ENCODE measurements at places on chromosomes 5 and 9.

GRCh38 chr5:20683241-20683940 lies 695.4 kb upstream of the CDH18 start:
- DNase-seq: no peak

GRCh38 chr5:67377631-67378030 lies 181.0 kb upstream of the CD180 start:
- DNase-seq: no peak

DNA sequence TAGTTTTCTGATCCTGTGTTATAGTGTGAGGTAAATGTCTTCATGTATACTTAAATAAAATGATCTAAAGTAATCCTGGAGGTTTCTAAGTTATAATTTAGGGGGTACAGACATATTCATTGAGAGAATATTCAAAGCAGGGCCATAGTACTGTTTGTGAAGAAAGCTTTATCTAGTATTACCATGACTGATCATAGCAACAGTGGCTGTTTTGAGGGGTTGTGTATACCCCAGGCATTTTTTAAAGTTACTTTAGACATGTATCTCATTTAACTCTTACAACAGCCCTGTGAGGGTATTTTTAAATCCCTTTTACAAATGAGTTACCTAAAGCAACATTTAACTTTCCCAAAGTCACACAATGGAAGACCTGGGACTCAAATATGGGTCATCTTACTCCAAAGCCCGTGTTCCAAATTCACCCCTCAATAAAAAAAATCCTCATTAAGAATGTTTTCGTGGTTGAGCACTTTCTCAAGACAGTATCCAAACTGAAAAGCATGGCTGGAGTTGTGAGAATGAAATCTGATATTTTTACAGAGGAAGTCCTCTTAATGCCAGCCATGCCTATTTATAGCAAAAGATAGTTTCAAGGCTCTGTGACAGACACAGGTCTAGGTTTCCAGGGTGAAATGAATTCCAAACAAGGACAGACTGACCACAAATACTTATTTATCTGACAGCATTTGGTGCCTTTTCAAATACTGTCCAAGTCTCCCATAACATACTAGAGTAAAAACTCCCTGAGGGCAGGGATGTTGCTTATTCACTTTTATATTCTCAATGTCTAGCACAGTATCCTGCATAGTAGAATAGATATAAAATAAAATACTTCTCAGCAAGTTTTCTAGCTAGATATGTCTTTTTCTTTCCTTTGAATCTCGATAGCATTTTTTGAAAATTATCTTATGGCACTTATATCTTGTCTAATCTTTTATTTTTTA lies 10.4 kb downstream of the STOM start:
- no peak for DNase-seq

DNA sequence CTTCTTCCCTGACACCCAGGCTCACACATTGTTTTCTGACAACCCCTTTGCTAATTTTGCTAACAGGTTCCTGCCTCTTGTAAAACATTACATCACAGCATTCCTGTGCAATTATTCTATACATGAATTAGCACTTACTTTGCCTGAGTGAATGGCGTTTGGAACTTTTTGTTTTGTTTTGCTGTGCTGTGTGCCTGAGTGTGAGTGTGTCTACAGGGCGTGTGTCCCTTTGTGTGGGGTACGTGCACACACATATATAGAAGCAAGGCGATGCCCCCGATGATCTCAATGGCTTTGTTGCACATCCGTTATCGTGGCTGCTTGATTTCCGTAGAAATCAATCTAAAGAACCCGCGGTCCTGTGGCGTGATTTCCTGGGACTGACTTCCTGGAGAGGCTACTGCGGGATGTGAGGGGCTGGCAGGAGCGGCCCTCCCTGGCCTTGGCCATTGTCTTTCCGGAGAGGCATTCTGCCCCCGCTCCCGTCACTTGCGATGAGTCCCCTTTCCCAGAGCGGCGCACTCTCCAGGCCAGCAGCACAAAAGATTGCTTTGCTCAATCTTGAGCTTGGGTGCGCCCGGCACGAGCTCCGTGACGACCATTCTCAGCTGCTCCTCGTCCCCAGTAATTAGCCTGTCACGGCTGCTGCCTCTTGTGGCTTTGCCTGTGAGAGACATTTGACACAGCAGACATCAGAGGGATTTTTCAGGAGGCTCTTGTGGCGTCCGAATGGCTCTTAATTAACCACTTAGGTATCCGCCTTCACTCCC lies 398.1 kb upstream of the IRX1 start:
- DNase-seq: no peak

- DNase-seq: peak; percentile 59
Measured at GRCh38 chr5:140322751-140323731, 20.1 kb upstream of the PFDN1 start.

GRCh38 chr9:30293231-30293630 lies 2091.2 kb upstream of the ACO1 start:
- DNase-seq: no peak

- no peak for DNase-seq
Measured at GRCh38 chr5:107636555-107636954, 34.2 kb downstream of the EFNA5 start.

DNA sequence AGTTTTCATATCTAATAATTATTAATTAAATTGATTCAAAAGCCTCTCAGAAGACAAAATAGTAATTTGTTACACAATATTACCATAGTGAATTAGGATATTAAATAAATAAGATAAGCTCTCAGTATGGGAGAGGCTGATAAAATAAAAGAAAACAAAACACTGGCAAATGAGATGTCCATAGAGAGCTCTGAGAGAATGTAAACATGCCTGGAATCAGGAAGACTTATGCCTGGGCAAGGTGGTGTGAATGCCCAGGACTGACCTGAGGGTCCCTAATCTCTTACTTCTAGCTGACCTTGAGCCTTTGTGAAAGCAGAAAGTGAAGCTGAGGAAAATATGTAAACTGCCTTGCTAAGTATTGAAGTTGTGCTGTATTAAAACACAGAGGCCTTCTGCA lies 616.5 kb downstream of the PTPRD start:
- no peak for DNase-seq

DNA sequence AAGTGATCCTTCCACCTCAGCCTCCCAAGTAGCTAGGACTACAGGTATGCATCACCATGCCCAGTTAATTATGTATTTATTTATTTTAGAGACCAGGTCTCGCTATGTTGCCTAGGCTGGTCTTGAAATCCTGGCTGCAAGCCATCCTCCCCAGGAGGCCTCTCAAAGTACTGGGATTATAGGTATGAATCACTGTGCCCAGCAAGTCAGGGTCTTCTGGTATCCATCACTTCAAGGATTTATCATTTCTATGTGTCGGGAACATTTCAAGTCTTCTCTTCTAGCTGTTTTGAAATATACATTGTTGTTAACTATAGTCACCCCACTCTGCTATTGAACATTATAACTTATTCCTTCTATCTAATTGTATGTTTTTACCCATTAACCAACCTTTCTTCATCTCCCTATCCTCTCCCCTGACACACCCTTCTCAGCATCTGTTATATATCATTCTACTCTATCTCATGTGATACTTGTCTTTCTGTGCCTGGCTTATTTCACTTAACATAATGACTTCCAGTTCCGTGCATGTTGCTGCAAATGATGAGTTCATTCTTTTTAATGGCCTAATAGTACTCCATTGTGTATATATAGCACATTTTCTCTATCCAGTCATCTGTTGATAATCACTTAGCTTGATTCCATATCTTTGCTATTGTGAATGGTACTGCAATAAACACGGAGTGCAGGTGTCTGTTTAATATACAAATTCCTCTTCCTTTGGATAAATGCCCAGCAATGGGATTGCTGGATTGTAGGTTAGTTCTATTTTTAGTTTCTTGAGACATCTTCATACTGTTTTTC lies 26.4 kb downstream of the UTP15 start:
- no peak for DNase-seq

DNA sequence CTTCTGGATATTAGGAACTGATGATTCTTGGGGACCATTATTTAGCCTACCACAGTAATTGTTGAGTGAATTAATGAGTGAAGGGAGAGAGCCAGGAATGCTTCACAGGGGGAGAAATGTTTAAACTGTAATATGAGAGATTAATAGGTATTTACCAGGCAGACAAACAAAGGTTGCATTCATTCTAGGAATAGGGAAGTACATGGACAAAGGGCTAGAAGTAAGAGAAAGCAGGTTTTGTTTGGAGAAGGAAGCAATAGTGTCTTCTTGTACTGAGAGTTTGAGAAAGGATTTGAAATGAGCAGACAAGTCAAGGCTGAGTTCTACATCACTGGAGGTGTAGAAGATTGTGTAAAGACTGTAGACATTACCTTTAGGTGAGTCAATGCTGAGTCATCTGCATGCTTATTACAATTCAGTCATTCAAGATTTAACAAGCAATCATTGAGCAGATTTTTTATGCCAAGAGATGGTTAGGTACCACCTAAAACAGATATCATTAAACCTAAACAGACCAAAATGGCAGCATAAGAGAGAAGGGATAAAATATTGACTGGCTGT lies 8.0 kb downstream of the TAF1L start:
- no peak for DNase-seq

- no peak for DNase-seq
Measured at GRCh38 chr5:175684931-175685330, 27.1 kb downstream of the HRH2 start.

- DNase-seq: no peak
Measured at GRCh38 chr9:135586601-135587109, 25.1 kb downstream of the PAEP start.

DNA sequence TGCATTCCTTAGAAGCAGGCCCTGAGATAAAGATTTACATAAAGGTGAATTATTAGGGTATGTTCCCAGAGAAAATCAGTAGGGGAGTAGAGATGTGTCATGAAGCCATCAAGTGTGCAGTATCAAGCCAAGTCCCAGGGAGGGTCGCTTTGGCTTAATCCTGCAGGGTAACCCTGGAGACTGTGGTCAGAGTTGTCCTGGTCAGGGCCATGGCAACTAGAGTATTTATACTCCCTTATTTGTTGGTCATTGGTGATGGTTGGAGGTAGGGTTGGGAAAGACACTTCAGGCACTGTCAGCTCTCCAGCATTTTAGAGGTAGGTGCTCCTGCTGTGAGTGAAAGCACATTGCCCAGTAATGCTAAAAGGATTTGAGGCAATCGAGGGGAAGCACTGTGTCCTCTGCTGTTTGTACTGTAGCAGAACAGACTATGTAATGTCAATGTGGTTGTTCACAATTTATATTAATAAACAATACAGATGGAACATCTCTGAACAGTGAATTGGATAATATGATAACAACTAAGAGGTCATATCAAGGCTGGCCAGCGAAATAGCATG lies 108.9 kb downstream of the GDNF start:
- DNase-seq: no peak
